ENCODE measurements at places on chromosomes 6 and 20.
A peak's percentile ranks its signal among the peaks of the same experiment; 100 is the strongest.

DNA sequence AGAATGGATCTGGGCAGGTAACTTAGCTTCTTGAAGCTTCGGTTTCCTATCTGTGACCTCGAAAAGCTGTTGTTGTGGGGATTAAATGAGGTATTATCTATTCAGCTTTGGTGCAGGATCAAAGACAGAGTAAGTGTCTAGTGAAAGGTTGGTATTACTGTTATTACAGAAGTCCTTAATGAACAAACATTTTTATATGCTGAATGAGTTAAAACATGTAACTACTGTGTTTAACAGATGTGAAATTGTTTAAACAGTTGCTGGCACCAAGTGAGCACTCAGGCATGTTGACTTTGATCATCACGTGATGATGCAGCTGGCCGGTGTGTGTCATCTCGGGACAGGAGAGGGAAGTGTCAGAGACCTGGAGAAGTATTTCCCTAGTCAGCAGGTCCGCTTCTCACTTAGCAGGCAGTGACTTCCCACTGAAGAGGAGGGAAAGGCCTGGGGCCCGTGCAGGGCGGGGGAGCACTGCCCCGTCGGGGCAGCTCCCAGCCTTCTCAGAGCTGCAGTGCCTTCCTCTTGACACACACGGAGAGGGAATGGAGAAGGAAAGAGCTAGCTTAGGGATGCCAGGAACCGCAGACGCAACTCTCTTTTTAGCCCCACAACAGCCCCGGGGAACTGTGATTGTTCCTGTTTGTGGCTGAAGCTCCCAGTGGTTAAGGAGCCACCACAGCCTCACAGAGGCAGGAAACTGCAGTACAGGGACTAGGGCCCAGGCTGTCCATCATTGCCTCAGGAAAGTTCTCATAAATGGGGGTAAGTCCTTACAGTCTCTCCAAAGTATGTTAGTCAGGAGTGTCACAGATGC lies 18.0 kb downstream of the TUBB2A start:
- peak; percentile 74 for DNase-seq

DNA sequence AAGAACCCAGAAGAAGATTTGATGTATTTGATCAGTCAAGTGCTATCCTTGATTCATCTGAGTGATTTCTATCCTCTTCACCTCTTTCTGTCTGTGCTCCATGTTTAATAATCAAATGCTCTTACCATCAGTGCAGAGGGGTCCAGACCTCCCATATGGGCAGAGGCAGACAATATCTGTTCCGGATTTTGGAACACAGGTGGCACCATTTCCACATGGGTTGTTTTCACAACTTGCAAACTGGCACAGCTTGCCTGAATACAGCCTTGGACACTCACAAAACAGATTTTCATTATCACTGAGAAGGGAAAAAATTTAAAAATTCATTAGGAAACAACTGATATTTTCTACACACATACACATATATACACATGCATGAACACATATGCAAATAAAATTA lies 228.5 kb downstream of the PHF3 start:
- no peak for DNase-seq

DNA sequence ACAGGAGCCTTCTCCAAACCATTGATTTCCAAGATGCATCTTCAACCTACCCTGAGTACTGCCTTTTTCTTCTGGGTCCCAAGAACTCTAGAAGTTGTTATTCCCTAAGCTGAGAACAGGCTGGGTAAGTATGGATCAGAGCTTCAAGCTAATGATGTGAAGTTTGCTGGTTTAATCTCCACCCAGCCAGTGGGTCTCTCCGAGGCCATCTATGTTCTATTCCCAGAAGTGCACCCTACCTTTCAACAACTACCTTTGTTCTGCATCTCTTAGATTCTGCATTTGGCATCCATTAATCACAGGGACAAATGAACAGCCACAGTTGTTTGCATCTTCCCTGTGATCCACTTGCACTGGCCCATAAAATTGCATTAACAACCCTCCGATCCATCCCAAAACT lies 246.2 kb downstream of the HIVEP2 start:
- no peak for DNase-seq

DNA sequence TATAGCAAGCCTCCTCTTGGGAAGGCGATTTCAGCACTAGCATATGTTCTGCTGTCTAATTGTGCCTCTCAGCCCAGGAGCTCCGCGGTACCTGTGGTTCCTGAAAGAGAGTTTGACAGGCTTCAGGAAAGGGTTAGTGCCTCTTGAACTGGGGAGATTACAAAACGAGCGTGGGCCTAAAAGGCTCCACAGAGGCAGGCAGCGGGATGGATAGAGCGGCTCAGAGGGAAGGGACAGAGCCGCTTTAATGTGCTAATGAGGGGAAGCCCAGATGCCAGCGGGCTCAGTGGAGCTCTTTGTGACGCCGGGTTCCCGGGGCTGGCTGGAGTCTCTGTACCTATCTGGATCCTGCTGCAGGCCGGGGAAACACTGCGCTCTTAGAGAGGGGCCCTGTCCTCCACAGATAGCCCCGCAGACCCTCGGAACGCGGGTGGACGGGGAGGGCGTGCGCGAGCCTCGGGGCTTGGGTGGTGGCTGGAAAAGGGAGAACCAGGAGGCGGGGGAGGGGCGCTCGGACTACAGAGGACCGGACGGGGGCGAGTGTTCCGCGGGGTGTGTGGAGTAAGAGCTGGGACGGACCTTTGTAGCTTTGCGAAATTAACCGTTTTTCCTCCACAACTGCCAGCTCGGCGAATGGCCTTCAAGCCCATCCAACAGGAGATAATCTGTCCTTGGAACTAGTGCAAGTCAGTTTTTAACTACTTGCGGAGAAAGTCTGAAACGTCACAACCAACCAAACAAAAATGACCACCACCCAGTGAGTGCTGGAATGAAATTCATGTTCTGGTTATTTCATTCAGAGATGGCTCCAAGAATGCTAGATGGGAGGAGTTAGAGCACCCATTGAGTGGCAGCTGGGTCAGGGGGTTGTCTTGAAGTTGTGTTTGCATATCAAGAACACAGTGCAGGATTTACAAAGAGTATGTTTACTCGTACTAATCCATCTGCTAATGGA lies 13.0 kb downstream of the SLC35F1 start:
- DNase-seq: peak; percentile 82

GRCh38 chr6:13696226-13696625 lies 15.4 kb downstream of the RANBP9 start:
- no peak for DNase-seq

GRCh38 chr6:36387440-36388303 lies at the start of gene ETV7:
Gene ETV7 (minus strand): TSS chr6:36387669. CDS start chr6:36387541, 128 bp downstream.
- no peak for DNase-seq

GRCh38 chr6:71584712-71585436 lies 296.3 kb downstream of the OGFRL1 start:
- DNase-seq: no peak

- no peak for DNase-seq
These were observed at the start of gene SLPI for GRCh38 chr20:45254383-45255262. Gene SLPI (minus strand): TSS chr20:45254564. CDS start chr20:45254543, 21 bp downstream.

DNA sequence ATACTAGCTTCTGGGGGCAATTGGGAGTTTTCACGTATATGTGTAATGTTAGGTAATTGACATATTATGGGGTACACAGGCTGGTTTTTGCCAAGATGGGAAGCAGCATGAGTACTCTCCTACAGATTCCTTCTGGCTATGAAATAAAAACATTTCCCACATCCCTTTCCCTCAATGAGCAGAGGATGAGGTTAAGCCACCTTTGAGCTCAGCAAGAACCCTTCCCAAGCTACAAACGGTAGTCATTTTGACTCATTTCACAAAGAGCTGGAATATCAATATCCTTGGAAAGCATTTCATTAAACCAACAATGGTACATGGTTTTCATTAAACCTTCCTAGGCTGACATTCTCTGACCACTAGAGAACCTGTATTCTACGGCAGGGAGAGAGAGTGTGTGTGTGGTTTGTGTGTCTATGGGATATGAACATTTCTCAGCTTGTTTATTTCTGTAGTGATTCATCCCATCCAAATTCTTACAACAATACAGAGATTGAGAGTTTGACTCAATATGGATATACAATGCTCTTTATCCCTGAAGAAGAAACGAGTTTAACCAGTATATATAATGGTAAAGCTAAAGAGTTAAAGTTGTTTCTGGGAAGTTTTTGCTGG lies 119.5 kb downstream of the ARHGAP18 start:
- DNase-seq: no peak

GRCh38 chr6:34544776-34545471 lies 11.2 kb downstream of the SPDEF start:
- no peak for DNase-seq

DNA sequence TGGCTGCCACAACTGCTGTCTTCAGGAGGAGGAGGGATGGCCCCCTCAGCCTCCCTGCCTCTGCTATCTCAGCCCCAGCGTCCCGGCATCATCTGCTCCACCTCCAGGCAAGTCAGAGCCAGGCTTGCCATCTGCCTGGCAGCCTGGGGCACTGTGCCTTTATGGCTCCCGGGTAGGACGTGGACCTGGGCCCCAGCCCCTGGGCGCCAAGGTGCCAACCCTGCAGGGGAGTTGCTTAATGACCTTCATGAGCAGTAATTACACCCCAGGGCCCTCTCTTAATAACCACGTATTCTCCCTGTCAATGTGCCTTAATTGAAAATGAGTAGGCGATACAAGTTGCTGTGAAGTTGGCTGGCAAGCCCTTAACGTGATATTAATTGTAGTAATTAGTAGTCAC lies 122.1 kb upstream of the MLN start:
- DNase-seq: no peak

DNA sequence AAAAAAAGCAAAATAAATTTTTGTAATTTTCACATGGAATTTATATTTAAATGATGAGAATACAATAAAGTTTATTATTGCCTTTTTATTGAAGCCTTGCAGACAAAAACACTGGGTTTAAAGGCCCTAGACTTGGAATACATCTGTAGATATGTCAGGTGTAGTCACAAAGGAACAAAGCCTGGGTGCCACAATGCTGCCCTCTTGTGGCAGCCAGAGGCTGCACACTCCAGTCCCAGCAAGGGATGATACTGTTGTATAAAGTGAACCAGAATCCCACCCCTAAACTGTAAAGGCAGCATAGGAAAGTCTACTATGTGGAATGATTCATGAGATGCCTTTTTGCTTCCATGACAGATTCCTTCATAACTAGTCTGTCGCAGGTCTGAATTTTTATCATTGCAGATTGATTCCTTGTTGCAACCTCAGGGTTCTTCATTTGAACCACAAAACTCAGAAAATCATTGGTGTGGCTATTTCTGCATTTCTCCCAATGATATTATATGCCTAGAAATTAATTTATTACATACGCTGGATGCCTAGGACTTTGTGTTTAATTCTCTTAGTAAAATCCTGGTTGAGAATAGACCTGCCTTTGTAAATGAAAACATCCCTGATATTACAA lies 37.0 kb downstream of the MAK start:
- peak; percentile 80 for DNase-seq

GRCh38 chr6:34806738-34807453 lies 15.0 kb downstream of the BLTP3A start:
- peak; percentile 66 for DNase-seq

- DNase-seq: no peak
These were observed 261.4 kb upstream of the IRAK1BP1 start for GRCh38 chr6:78605909-78606446.

GRCh38 chr6:105593056-105593690 lies 190.3 kb upstream of the PREP start:
- DNase-seq: no peak

GRCh38 chr20:15205028-15205427 lies 867.6 kb upstream of the FLRT3 start:
- no peak for DNase-seq

DNA sequence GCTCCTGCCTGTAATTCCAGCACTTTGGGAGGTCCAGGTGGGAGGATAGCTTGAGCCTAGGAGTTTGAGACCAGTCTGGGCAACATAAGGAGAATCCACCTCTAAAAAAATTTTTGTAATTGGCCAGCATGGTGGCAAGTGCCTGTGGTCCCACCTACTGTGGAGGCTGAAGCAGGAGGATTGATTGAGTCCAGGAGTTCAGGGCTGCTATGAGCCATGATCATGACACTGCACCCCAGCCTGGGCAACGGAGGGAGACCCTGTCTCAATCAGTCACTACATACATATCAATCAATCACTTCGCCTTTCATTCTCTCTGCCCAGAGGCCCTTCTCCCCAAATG lies 1.1 kb upstream of the STK38 start:
- DNase-seq: no peak

GRCh38 chr20:2207770-2208097 lies 88.1 kb upstream of the TGM3 start:
- DNase-seq: no peak

DNA sequence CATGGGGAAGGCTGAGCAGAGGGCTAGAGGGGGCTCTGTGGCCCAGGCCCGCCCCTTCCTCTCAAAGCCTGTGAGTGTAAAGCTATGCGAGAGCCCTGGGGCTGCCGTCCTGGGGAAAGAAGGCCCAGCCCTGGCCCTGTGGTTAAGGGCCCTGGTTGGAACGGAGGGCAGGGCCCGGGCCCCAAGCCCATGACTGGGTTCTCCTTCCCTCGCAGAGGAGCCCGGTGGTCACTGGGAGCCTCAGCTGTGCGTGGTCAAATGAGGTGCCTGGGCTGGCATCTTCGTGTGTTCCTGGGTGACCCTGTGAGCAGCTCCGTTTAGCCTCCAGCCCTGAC lies 56.0 kb downstream of the SMOC2 start:
- DNase-seq: no peak

DNA sequence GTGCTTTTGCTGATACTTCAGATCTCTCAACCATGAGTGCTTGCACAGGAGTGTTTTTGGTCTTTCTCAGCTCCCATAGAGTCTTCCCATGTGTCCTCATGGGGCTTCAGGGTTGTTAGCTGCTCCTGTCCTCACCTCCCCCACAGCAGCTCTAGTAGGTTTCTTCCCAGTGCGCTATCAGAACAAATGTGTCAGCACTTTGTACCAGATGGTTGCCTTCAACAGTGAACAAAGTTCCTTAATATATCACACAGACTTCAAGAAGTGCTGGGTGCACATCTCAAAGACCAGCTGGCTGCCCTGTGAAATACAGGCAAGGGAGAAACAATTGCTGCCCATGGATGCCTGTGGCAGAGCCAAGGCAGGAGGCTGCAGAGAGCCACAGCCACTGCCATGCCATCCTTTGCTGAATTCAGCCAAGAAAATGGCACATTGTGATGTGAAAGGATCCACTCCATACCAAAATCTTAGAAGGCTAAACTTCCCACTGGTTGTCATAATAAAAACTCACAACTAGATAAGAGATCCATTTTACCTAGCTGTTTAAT lies 471.3 kb downstream of the C6orf118 start:
- DNase-seq: no peak

DNA sequence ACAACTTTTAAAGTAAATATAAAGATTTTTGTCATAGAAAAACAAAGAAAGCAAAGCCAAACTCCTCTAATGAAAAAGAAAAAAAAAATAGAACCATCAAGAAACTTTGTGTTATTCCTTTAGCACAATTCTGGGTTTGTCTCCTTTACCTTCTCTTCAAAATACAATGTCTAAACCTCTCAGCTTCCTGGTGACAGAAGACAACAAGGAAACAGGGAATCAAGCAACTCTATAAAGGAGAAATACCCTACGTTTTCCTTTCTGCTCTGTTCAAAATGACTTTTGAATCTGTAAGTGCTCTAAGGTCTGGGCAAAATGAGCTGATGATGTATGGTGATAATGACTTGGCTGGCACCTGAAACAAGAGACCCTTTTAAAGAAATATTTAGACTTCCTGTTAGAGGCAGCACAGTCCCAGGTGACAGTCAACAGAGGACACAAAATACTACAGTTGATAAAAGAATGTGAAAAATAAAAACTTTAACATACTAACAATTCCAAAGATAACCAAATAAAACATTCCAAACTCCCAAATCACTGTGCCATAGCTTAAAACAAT lies 101.4 kb downstream of the PRDM1 start:
- DNase-seq: no peak

- no peak for DNase-seq
These were observed 18.2 kb downstream of the VTA1 start for GRCh38 chr6:142165227-142165626.

GRCh38 chr20:63782051-63782471 lies 42.5 kb downstream of the SLC2A4RG start:
- no peak for DNase-seq

GRCh38 chr6:71190809-71191208 lies 97.8 kb upstream of the OGFRL1 start:
- DNase-seq: no peak
